NCI-H1417 treated with DMSO at 0.1 percent for 48 hours (cell line): ENCODE measurements at places on chromosomes 2 and 18.

GRCh38 chr2:38248255-38248654 lies 128.8 kb downstream of the ATL2 start:
- no peak for DNase-seq

GRCh38 chr2:122210898-122211856 lies 455.7 kb downstream of the TSN start:
- DNase-seq, result no peak

GRCh38 chr2:88165332-88166003 lies 4.7 kb upstream of the THNSL2 start:
- no peak for DNase-seq

DNA sequence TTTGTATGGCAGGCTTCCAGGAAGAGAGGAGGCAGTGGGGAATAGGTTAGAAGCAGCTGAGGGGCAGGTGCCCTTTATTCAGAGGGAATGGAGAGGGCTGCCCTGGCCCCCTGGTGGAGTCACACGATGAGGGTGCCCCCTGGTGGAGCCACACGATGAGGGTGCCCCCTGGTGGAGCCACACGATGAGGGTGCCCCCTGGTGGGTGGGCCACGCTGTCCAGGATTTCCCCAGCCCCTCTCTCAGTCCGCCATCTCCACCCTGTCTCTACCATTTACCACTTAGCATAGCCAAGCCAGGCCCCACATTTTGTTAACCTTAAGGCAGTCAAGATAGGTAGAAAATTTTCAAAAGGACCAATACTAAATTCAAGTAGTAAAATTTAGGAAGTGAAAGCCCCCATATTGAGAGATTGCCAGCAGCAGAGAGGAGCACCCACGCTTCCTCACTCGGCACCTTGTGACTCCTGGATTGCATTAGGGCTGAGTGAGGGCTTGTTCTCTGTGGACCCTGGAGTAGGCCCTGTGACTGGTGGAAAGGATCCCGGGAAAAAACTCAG lies 10.4 kb upstream of the FAM228A start:
- DNase-seq, result no peak
